ENCODE measurements at places on chromosomes 12 and 14.
A peak's percentile ranks its signal among the peaks of the same experiment; 100 is the strongest.

DNA sequence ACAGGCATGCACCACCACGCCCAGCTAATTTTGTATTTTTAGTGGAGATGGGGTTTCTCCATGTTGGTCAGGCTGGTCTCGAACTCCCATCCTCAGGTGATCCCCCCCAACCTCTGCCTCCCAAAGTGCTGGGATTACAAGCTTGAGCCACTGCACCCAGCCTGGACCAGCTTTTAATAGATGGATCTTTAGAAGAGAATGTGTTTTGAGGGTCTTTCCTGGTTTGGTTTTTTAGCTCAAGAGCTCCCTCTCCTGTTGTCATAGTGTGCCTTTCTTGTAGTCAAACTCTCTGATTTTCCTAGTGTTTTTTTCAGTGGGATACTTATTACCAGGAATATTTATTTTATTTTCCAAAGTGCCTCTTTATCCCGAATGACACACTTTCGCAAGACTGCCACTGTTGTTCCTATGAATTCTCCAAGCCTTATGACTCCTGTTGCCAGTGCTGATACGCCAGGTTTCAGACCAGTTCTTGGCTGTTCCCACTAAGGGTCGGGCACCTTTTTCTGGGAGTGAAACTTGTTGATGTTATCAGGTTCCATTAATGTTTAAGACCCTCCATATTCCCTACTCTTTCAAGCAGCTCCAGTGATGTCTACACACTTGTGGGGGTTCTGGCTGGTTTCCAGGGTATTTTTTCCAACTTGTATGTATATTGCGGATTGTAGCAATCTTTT lies 31.5 kb upstream of the LIMA1 start:
- DNase-seq = peak; percentile 65

DNA sequence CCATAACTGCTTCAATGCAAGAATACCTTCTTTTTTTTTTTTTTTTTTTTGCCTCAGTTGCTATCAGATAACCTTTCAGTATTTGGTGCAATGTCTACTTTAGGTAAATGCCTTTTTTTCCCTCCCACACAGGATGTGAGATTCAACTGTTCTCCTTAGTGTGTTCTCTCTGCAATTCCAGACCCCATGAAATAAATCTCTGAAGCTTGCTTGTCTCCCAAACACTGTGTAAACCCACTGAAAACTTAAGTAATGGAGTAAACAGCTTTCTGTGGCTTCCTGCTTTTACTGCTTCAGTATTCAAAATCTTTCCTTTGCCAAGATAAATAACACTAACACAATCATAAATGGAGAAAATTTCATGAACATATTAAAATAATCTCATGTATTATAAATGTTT lies 55.8 kb upstream of the CLEC14A start:
- DNase-seq = no peak

- no peak for DNase-seq
These were observed 1180.6 kb downstream of the VRK1 start for GRCh38 chr14:97977651-97978261.

DNA sequence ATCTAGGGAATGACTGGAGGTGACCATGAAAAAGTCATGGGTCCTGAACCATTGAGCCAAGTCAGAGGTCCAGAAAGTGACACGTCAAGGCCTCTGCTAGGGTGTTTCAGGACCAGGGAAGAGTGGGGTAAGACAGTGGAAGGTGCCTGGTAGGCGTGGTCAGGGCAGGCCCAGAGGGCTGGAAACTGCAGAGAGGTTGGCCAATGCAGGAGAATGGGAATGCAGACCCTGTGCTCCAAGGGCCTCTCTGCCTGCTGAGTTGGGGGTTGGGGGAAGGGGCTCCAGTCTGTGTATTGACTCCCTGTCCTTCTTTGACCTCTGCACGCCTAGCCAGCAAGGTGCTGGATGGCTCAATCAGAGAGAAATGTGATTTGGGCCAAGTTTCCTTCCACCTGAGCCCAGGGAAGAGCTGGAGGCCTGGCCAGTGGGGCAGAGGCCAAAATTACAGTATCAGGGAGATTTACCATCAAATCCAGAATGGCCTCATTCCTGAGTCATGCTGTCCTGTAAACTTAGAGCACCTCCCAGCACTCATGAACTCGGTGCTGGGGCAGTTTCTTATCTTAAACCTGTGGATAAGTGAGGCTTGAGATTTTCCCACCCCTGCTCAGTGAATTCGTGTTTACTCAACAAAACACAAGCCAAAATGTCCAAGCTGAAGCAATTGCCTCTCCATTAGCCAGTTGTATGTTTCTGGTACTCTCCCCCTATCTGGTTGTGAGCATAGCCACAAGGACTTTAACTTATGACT lies 24.4 kb downstream of the IRF2BPL start:
- DNase-seq = no peak

- DNase-seq = no peak
These were observed 8.2 kb upstream of the ATG101 start for GRCh38 chr12:52061470-52062166.

DNA sequence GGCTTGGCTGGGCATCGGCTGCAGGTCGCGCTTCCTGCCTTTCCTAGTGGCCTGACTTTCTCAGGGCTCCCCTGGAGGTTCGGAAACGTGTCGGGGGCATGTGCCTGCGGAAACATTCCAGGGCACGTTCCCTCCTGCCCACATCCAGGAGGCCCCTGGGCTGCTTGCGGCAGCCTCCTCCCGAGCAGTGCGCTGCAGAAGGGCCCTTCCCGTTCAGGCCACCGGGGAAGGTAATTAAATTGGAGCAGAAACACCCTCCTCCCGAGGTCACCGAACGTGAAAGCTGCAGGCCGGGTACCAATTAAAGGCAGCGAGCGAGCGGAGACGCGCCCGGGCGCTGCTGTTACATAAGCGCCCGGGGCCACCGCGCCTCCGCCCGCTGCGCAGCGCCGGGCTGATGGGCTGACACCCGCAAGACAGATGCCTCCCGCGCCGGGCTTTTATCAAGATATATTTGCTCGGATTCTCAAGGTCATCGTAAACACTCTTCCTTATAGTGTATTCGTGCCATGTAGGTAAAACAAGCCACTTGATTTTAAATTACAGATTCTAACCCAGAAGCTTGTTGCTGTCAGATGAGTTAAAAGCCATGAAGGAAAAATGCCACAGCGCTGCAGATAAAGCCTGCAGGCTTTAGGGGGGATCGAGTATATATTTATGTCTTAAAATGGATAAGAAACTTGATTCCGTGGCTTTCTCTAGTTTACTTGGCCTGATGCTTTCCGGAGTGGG lies 31.4 kb downstream of the SSPN start:
- DNase-seq = peak; percentile 4

GRCh38 chr14:57408634-57409033 lies 18.2 kb downstream of the NAA30 start:
- DNase-seq = no peak

DNA sequence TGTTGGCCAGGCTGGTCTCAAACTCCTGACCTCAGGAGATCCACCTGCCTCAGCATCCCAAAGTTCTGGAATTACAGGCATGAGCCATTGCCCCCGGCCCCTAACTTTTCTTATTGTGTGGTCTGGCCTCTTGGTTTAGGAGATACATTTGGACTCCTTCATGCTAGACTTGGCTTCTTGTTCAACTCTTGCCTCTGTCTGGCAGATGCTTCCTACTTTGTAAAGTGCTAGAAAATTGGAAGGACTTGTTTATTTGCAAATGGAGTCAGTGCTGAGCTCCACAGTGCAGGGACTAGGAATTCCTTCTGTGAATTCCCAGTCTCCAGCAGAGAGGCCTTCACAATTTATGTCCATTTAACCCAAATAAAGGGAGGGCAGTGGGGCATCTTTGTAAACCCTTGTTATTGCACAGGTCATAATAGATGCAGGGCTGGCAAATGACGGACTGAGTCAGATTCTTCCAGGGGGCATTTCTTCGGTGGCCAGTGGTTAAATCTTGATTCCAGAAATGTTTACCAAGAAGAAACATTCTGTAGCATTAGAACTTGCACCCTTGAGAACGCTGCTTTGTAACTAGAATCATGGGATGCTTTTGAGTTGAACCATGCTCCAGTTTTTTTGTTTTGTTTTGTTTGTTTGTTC lies 73.8 kb upstream of the TBX3 start:
- DNase-seq = no peak
